Myocyte (in vitro differentiated cells): ENCODE measurements at places on chromosomes 5 and 9.

DNA sequence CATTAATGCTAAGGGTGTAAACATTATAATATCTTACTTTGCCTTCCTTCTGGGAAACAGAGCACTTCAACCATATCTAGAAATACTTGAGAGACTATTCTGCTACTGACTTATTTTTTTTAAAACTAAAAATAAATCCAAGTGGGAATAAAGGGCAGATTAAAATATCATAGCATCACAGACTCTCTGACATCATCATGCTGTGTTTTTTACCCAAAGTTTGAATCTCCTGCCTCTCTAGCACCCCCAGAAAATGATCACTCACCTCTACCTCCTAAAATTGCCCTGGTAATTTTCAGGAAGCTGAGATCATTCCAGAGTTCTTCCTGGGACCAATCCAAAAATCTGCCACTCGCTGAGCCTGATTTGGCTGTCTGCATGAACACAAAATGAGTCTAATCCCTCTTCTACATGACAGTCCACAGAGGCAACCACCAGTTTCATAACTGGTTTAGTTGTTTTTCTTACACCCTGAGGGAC is 813.8 kb upstream of the DMAC1 start:
- no peak for DNase-seq

DNA sequence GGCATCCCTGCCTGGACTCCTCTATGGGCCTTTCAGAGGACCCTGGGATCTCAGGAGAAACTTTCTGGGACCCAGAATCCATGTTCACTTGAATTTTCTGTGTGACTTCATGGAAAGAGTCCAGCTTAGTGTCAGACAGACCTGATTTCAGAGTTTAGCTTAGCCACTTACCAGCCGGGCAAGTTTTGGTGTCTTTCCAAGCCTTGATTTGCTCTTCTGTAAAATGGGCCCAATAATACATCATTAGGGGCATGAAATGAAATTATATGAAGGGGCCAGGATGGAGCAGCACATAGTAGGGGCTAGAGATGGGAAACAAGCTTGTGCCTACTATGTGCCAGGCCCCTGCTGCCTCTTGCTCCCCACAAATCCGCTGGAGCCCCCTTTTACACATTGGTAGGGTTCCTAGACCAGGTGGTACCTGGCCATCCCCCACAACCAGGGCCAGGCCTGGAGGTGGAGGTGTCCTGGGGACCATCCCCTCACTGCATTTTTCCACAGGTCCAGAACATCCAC is 33.2 kb upstream of the RPL26L1 start:
- no peak for DNase-seq

GRCh38 chr5:89972901-89973300 is 436.7 kb downstream of the CETN3 start:
- no peak for DNase-seq

DNA sequence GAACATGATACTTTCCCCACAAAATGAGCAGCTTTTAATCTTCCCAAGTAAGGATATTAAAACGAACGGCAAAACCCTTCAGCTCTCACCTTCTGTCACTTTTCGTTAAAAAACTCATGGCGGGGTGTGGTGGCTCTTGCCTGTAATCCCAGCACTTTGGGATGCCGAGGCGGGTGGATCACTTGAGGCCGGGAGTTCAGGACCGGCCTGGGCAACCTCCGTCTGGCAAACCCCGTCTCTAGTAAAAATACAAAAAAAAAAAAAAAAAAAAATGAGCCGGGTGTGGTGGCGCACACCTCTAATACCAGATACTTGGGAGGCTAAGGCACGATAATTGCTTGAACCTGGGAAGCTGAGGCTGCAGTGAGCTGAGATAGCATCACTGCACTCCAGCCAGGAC is 902 bp downstream of the TMED9 start:
- no peak for DNase-seq

- DNase-seq: no peak
Observed at GRCh38 chr5:163619951-163620350, 114.5 kb downstream of the MAT2B start.

DNA sequence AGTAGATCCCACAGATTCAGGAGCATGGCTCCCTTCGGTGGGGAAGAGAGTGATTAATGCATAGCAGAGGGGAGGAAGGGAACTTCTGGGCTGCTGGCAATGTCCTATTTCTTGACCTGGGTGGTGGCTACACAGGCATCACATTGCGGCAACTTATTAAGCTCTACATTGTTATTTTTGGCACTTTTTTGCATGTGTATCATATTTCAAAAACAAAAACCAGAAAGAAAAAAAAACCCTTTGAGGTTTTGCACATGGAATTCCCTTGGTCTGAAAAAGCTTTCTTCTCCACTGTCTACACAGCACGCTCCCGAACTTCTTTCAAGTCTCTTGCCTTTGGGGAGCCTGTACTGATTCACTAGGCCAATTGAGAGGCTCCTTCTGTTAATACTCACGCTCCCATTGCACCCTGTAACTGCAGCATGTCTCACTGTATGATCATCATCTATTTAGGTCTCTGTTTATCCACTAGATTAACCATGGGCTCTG is 25.1 kb downstream of the CEMIP2 start:
- peak; percentile 69 for DNase-seq

- peak; percentile 30 for DNase-seq
Observed at GRCh38 chr5:136038635-136039034, 9.8 kb downstream of the TGFBI start.

DNA sequence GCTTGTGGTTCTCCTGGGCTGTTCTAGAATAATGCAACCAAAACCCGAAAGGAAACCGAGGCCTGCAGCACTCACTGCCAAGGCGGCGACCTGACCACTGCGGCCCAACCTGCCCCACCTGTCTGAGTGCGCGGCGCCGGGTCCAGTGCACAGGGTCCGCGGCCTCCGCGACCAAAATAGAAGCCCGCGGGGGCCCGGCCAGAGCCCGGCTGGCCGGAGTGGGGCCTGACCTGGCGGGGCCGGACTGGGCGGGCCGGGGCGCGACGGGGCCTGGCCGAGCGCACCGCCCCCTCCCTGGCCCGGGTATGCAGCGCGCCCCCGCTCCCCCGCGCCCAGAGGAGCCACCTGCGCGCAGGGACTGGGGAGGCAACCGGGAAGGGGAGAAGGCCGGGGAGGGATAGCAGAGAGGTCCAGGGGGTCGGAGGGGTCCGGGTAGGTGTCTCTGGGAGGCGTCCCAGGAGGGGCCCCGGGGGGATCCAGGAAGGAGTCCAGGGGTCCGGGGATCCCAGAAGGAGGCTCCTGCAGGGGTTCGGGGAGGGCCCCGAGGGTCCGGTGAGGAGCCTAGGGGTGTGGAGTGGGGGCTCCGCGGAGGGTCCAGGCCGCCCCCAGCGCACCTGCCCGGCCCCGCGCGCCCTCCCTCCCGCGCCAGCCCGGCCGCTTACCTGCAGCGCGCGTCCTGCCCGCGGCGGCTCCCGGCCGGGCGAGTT is 503 bp downstream of the SEMA4D start:
- DNase-seq: peak; percentile 41

GRCh38 chr5:174877987-174878386 is 153.6 kb downstream of the MSX2 start:
- peak; percentile 6 for DNase-seq

DNA sequence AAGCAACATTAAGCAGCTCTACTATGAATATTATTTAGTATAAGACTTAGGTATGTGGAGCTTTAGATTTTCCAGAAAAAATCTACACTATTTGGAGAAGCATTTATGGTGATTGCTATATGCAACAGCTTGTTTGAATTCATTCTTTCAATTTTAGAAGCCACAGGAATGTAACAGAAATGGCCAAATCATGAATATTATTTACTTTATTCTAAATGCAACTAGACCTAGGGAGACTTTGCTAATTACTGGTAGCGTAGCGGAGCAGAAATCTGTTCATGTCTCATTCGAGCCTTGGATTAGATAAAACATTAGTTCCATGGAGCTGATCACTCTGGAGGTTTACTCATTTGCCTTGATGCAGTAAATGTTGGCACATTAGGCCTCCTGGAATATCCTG is 290.2 kb downstream of the ZNF608 start:
- DNase-seq: no peak

GRCh38 chr9:95078939-95079338 is 238.6 kb downstream of the FANCC start:
- DNase-seq: peak; percentile 56

DNA sequence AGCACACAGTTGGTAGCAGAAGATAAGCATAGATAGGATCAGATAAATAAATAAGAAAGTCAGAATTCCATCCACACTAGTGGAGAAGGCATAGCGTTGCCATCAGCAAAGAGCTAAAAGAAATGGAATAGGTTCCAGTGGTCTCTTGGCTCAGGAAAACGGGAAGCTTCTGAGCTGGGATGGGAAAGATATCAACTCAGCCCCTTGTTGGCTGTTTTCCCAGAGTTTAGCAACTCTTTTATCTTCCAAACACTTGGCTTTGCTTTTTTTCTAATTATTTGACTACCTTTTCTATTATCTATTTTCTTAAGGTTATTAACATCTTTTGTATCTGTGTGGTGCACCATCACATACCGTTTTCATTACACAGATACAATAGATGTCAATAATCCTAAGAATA is 445.7 kb upstream of the TRPC7 start:
- peak; percentile 32 for DNase-seq

- no peak for DNase-seq
Observed at GRCh38 chr9:117120061-117120460, 294.8 kb downstream of the ASTN2 start.

- DNase-seq: no peak
Observed at GRCh38 chr9:134487066-134487710, 154.4 kb upstream of the COL5A1 start.

GRCh38 chr5:168946363-168946762 is 354.6 kb downstream of the SLIT3 start:
- DNase-seq: no peak

- DNase-seq: no peak
Observed at GRCh38 chr5:60402161-60402785, 297.7 kb downstream of the DEPDC1B start.

DNA sequence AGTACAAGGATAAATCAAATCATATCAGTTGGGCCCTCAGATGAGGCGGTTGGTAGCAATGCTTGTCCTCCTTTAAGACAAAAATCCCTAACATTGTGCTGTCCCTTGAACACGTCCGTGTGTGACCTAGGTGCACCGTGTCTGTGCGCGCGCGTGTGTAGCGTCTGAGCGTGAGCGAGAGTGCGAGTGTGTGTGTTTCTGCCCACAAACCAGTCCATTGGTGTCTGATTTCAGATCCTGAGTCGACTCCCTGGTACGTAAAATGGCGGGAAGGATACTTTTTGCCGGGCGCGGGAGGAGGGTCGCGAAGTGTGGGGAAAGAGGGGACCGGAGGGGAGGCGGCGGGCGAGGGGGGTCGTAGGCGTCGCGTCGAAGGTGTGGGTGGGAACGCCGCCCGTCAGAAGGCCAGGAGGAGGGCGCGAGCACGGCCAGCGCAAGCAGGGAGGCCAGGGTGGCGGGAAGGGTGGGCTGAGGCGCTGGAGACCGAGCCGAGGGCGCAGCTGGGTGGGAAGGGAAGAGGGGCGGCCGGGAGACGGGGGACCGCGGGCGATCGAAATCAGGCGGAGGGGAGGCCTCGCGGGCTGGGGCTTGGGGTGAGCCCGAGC is 8.9 kb downstream of the OTP start:
- no peak for DNase-seq

GRCh38 chr5:140075371-140075770 is 32.3 kb upstream of the NRG2 start:
- DNase-seq: no peak

DNA sequence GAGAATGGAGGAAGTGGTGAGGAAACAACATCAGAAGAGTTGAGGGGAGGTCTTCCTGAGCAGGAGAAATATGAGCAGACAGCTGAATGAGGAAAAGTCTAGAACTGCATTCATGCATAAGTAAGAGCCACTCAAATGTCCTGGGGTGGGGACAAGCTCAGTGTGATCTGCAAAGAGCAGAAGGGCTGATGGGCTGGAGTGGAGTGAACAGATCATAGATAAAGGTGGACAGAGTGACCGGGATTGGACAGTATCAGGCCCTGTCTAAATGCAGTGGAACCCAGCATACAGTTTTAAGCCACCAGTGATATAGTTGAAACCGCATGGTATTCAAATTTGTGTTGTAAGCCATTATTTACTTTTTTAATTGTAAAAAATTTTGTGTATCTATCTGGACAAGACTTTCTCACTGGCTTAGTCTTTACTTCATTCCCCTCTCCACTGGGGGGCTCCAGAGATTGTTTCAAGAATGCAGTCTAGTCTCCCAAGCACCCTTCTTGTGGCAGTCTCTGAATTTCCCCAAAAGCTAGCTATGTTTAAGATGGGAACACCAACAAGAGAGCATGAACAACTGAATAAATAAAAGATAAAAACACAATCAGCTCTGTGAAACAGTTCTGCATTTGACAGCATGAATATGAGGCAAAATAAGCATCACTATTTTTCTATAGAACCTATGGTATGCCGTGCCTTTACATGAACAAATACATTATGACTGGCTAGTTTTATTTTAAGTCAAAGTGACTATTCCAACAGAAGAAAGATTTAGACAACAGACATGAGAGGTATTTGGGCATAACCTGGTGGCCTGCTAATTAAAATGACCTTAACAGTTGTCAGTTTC is 10.7 kb upstream of the STK32A start:
- peak; percentile 71 for DNase-seq

DNA sequence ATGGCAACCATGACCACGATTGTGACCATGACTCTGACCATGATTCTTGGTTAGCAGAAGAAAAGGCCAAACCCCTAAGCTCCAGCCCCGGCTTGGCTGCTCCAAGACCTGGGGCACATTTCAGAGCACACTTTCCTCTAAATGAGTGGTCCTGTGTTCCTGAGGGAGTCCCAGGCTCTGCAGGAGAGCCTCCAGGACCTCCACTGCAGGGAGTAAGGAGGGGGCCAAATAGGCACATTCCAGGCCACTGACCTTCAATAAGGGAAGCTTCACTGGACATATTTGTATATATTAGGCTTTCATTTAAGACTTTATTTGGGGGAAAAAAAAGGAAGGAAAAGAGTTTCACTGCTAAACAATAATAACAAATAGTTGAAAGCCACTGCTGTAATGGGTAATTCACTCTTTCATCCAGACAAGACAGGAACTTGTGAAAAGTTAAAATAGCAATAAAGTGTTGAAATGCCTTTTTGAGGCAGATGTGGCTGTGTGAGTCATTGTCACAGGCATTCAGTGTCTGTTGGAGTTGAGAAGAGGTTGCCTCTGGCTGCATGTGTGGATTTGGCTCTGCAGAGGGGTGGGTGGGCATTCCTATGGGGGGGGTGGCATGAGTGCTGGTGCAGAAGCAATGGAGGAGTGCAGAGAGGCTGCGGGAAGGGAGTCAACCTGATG is 63.9 kb upstream of the TGFBR1 start:
- DNase-seq: peak; percentile 70

- DNase-seq: no peak
Observed at GRCh38 chr5:122849771-122850170, 4.4 kb downstream of the SNX24 start.

DNA sequence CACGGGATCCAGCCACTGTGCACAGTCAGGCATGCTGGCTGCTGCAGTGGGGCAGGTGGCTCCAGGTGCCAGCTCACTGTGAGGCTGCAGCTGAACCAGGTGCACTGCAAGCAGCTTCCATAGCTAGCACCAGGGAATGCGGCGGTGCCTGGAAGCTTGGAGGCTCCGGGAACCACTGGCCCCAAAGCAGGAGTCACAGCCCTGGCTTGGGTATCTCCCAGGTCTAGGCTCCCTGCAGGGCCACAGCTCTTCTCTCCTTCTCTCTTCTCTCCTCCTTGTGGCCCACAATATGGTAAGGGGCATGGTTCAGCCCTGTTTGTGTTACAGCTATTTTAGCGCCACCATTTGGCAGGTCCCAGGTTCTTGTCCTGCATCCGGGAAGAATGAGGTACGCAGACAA is 6.7 kb upstream of the MTMR12 start:
- no peak for DNase-seq

GRCh38 chr9:115157245-115157674 is 39.3 kb upstream of the TNC start:
- DNase-seq: peak; percentile 57

GRCh38 chr5:51479840-51480239 is 96.6 kb downstream of the ISL1 start:
- DNase-seq: no peak
